ENCODE measurements at places on chromosomes 11 and 22.

- no peak for DNase-seq
These were observed 2.7 kb upstream of the VPS37C start for GRCh38 chr11:61163714-61164605.

DNA sequence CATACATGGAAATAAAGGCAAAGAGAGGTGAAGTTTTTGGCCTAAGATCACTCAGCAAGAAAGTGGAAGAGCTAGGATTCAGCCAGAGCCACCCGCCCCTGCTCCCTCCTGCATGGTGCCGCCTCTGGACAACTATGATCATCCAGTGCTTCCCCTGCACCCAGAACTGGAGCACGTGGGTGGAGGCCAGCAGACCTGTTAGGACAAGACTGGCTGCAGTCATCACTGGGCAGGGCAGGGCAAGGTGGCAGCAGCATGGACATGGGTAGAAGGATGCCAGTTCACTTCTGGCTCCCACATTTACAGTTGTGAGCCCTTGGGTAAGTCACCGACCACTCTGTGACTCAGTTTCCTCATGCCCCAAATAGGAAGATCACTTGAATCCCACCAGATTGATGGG lies 131.0 kb downstream of the FBXO7 start:
- DNase-seq: no peak

DNA sequence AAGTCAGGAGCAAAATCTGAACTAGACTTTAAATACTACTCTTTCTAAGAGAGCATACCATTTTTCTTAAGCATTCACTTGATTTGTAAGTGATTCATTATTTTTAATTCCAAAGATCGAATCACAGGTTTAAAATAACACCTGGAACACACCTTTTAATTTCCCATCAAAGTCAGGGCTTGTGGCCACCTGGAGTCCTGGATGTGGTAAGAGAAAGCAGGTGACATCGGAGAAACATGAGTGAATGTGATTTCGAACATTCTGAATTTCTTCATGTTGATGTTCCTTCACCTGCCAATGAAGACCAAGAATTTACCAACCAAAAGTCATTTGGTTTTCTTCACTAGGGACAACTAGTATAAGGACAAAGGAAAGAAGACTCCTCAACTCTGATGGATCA lies 28.0 kb downstream of the ATL3 start:
- DNase-seq: no peak

DNA sequence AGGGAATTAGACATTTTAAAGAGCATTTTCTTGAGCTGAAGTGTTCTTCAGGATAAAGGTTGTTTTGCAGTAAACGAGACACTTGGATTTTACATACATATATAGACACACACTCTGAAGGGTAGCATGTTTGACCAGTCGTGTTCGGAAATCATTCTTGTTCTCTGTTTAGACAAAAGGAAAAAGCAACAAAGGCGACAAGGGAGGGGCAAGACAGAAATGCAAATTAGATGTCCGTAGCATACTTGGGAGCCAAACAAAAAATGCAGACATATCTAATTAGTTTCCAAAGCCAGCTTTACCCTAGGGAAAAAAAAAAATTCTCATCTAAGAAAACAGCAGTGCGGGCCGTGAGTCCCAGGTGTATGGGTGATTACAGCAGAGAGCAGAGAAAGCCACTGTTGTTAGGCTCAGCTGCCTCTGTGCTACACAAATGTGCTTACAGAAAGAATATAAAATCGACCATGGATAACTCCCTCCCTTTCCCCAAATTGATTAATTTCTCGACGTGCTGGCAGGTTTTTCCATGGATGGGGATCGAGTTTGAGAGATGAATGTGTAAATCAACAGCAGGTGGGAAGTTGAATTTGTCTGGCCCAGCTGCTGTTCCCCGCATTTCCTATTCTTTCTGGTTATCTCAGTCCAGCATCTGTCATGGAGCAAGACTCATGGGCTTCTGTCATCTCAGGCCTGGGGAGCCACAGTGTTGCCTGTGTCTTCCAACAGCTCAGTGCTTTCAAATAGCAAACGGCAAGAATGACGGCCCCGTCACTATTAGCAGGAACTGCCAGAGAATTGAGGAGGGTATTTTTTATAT lies 176.5 kb upstream of the TTC12 start:
- no peak for DNase-seq

DNA sequence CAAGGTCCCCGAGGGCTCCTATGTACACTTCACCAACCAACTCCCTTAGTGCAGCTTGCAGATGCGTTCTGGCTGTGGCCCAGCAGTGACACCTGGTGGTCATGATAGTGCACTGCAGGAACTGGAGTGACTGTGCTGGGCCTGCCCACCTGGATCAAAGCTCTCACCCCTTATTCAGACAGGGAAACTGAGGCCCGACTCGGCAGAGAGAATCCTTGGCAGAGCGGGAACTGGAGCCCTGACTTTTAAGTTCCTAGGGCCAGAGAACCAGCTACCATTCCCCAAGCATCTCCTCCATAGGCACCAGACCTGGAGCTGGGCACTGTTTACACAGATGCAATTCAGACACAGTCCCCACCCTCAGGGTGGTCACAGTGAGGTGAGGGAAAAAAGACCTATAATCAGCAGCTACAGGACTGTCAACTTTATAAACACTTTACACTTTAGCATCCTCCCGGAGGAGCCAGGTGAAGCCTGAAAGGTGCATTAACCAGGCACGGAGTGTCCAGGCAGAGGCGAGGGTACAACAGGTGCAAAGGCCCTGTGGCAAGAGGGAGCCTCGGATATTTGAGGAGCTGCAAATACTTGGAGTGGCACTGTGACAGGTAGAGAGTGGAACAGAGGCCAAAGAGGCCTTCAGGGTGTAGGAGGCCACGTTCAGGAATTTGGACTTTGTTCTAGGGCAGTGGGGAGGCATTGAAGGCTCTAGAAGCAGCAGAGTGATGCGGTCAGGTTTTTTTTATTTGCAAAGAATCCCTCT lies 22.0 kb downstream of the RHBDD3 start:
- peak; percentile 66 for DNase-seq

DNA sequence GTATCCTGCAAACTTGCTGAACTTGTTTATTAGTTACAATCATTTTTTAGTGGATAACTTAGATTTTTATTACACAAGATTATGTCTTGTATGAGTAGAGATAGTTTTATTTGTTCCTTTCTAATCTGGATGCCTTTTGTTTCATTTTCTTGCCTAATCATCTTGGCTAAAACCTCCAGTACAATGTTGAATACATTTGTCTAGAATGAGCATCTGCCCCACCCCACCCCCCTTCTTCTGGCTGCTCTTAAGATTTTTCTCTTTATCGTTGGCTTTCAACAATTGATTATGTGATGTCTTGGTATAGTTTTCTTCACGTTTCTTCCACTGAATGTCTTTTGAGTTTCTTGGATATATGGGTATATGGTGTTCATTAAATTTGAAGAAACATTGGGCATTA lies 37.3 kb upstream of the TUB start:
- no peak for DNase-seq

DNA sequence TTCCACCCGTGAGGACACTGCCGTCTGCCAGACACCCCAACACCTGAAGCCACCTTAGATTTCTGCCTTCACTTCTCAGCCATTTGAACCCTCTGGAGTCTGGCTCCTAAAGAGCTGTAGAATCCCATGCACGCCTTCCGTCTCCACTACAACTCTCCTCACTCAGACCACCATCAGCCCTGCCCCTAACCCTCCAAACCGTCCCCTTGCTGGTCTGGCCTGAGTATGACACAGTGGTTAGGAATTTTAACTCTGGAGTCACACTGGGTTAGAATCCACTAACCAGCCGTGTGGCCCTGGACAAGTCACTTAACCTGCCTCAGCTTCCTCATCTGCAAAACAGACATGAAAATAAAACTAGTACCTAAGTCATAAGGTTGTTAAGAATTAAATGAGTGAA lies 3.0 kb downstream of the CNIH2 start:
- no peak for DNase-seq

DNA sequence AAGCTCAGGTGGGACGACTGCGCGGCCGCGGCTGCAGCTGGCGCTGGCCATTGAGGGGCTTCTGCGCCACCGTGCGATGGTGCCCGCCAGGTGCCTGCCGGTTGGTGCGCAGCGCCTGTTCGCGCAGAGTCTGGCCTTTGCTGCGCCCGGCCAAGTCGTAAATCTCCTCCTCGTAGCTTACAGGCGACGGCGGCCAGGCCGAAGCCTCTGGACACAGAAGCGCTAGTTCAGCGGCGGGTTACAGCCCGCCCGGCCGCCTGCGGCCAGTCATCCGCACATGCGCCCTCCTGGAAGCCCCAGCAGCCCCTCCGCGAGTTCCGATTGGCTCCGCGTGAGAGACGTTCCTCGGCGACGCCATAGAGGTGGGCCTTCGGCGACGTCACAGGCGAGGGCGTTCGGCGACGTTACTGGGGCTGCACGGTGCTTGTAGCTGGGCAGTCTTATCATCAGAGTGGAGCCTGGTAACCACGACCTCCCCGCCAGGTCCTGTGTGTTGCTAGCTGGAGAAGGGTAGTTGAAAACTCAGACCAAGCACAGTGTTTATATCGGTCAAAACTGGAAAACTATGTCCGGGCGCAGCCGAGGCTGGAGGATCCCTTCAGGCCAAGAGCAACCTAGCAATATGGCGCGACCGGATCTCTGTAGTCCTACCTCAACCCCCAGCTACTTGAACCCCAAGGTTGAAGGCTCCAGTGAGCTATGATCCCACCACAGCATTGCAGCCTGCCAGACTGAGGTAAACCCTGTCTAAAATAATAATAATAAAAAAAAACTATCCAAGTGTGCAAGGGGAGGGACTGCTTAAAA lies 265.7 kb downstream of the OR4C45 start:
- no peak for DNase-seq

DNA sequence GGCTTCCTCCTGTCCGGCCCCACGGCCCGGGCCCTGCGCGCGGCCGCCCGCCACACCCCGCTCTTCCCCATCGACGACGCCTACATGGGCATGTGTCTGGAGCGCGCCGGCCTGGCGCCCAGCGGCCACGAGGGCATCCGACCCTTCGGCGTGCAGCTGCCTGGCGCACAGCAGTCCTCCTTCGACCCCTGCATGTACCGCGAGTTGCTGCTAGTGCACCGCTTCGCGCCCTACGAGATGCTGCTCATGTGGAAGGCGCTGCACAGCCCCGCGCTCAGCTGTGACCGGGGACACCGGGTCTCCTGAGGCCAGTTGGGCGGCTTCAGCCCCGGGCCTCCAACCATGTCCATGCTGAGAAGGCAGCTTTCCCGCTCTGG lies 6.2 kb downstream of the B3GNT6 start:
- no peak for DNase-seq

DNA sequence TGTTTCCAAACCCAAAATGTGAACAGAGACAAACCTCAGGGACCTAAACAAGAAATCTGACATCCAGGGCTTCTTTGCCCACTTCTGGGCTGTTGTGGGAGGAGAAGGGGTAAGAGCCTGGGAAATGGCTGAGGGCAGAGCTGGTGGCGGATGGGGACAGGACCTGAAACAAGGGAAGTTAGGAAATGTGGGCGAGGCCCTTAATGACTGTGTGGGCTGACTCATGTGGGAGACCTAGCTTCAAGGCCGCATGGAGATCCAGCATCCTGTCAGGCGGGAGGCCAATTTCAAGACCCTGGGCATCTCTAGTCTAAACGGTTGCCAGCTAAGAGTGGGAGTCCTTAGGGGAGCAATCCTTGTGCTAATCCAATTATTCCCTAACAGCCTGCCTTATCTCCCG lies 2.1 kb upstream of the OAF start:
- peak; percentile 69 for DNase-seq

DNA sequence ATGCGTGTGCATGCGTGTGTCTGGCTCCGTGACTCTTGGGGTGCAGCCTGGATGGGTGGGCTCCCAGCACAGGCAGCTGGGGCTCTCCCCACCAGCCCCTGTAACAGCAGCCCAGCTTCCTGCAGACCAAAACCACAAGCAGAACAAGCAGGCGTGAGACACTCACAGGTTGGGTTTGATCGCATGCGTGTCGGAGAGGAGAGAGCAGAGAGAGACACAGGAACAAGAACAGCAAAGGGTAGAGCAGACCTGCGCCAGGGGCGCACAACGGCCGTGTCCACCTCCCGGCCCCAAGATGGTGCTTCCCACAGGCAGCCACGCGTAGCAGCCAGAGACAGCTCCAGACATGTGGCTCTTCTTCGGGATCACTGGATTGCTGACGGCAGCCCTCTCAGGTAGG lies at the start of gene CD6:
TSS of gene CD6 (plus strand) at position 161 of the 400 bp plus-strand sequence. CDS start at position 347, 186 bp downstream.
- no peak for DNase-seq

DNA sequence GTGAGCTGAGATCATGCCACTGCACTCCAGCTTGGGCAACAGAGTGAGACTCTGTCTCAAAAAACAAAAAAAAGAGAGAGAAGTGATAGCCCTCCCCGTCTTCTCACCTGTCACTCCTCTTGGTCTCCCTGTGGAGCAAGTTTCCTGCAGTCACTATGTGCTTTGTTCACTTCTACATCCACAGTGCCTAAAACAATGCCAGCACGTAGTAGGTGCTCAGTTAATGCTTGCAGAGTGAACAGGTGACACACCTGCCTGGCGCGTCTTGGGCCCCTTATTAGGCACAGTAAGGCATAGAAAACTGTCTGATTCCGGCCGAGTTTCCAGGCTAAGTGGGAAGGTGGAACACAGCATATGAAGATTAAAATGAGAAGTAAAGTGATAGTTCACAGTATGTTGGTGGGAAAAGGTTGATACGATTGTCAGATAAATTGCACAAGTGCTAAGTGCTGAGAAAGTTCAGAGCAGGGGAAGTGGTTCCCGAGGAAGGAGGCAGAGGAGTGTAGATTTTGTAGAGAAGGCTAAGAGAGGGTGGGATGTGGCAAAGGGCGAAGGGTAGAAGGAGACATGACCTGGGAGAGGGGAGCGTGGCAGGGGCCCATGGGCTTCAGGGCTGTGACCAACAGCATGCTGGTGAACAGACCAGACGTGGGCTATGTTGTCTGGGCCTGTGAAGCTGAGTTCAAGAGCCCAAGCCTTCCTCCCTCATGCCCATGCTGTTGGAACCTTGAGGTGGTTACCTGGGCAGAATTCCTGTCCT lies 41.9 kb downstream of the BCR start:
- DNase-seq: no peak

GRCh38 chr11:72588421-72589410 lies 85.5 kb downstream of the PDE2A start:
- DNase-seq: peak; percentile 20
